ENCODE measurements at places on chromosomes 7 and 10. TPM values are rescaled to one million over a fixed set of nuclear protein-coding genes. Genes with fewer than 3 reads are reported as not detected.

GRCh38 chr10:62818426-62819011 lies 2.4 kb upstream of the EGR2 start:
- no peak for DNase-seq

DNA sequence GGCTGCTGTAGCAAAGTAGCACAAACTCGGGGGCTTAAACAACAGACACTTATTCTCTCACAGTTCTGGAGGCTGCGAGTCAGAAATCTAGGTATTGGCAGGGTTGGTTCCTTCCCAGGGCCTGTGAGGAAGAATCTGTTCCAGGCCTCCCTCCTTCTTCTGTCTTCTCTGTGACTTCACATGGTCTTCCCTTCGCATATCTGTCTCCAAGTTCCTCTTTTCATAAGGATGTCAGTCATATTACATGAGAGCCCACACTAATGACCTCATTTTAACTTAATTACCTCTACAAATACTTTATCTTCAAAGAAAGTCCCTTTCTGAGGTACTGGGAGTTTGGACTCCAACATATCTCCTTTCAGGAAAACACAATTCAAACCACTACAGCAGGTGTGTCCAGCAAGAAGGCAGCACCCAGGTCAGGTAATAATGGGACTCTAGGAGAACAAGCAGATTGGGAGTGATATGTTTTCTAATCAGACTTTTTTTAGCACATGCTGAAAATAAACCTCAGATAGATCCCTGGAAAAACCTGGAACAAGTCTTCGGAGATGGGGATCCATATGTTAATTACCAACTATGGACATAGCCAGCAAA lies 11.7 kb downstream of the CREB5 start:
- DNase-seq, result no peak

Gene LIPJ
- 0.32 TPM for polyA plus RNA-seq

- no peak for DNase-seq
Measured at GRCh38 chr7:44281811-44282600, 43.4 kb downstream of the CAMK2B start.

- DNase-seq, result no peak
Measured at GRCh38 chr10:120688928-120689327, 162.2 kb upstream of the WDR11 start.

- DNase-seq, result no peak
Measured at GRCh38 chr7:156094350-156095146, 282.3 kb upstream of the SHH start.

GRCh38 chr10:4720463-4720862 lies 105.5 kb upstream of the AKR1E2 start:
- no peak for DNase-seq

- no peak for DNase-seq
Measured at GRCh38 chr7:144824360-144824759, 11.5 kb downstream of the TPK1 start.

Gene LRGUK
- 1.6 TPM for polyA plus RNA-seq

Gene LRIT1
- not detected for polyA plus RNA-seq

GRCh38 chr10:76113952-76114351 lies 682.5 kb downstream of the LRMDA start:
- no peak for DNase-seq

Gene CBLL1
- polyA plus RNA-seq, result 30.5 TPM

GRCh38 chr10:102644066-102644645 lies at the start of gene TRIM8:
TSS of gene TRIM8 (plus strand) at chr10:102644479. CDS start at chr10:102644618, 139 bp downstream.
- no peak for DNase-seq

DNA sequence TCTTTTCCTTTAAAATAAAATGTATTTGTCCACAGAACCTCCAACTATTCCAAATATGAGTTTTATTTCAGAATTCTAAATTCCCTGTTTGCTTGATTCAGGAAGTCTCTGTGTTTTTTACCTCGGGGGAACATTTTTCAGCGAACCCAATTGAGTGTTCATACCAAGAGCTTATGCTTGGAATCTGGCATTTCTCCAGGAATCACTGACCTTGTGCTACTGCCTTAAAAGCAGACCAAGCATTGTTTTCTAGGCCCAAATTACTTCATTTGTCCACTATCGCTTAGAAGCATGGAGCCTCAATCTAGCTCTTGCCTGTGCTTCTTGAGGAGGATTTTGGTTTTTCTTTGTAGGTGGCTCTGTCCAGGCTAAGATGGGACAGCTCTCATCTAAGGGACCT lies 59.4 kb downstream of the EBLN1 start:
- DNase-seq, result no peak

Gene CSGALNACT2
- polyA plus RNA-seq, result 20.7 TPM

GRCh38 chr10:71542478-71542877 lies 145.8 kb downstream of the CDH23 start:
- DNase-seq, result no peak

- no peak for DNase-seq
Measured at GRCh38 chr7:113119429-113119828, 1.1 kb upstream of the SMIM30 start.

GRCh38 chr10:50554995-50555568 lies 68.7 kb downstream of the SGMS1 start:
- DNase-seq, result no peak

DNA sequence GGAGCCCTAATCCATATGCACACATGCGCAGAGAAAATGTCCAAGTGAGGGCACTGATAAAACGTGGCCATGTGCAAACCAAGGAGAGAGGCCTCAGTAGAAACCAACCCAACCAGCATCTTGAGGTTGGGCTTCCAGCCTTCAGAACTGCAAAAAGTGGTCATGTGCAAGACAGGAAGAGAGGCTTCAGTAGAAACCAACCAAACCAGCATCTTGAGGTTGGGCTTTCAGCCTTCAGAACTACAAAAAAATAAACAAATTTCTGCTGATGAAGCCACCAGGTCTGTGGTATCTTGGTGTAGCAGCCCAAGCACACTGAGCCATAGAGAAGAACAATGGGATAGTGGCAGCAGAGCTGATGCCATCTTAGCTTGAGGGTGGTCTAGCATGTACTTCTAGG lies 371.5 kb downstream of the CALN1 start:
- DNase-seq, result no peak

Gene MCU
- 51.6 TPM for polyA plus RNA-seq

GRCh38 chr10:31956200-31956946 lies 27.7 kb upstream of the ARHGAP12 start:
- DNase-seq, result no peak

Gene SPOCK2
- polyA plus RNA-seq, result 119 TPM

Gene ENTPD1
- polyA plus RNA-seq, result 19.8 TPM

Gene HYAL4
- polyA plus RNA-seq, result 0.08 TPM

GRCh38 chr7:84162125-84162524 lies 32.5 kb downstream of the SEMA3A start:
- DNase-seq, result no peak
